T-helper 17 cell (primary cell): ENCODE measurements at places on chromosomes 5 and 9.

- no peak for DNase-seq
Observed at GRCh38 chr9:18433620-18434019, 40.3 kb upstream of the ADAMTSL1 start.

DNA sequence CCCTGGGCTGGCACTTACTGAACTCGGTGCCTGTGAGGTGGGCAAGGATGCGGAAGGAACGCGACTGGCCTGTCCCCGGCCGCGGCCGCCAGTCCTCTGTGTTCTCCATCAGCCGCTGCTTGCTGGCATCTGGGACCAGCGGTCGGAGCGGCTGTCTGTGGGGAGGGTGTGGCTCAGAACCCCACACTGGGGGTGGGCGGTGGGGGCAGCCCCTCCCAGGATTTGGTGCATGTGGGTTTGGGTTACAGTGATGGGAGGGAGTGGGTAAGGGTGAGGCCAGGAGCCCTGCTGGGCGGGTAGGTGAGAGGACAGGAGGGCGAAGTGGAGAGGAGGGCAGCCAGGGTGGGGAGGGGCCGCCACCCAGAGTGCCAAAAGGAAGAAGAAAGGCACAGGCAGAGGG is 6.4 kb downstream of the PDLIM7 start:
- no peak for DNase-seq

DNA sequence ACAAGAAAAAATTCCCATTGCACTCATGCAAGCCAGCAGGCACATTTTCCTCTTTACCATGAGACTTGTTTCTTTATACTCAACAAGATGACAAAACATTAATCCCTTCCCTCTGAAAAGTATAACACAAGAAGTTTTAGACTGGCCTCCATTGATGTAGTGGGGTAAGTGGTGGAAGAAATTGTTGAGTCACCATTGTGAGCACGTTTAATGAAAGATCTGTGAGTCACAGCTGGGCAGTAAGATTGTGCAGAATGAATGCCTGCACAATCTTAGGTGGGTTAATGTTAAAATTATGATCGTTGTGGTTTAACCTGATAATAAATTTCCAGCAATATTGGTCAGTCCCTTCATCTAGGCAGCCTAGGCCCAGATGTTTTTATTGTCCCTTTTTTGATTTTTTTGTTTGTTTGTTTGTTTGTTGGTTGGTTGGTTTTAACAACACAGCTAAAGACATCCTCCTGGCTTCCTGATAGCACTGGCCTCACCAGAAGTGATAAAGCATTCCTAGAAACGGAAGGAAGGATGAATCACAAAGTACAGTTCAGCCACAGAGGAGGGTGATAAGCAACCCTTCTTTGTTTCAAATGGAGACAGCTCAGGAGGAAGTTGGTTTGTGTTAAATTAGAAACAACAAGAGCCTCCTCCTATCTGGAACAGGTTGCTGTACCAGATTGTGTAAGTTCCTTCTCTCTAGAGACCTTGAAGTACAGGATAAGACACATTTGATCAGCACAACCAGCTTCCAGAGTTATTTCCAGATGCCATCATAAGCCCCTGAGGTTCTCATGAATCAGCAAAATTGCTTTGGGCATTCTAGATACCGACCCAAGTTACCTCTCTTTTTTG is 40.3 kb downstream of the SLC24A2 start:
- no peak for DNase-seq

GRCh38 chr9:38039090-38039906 is 29.7 kb downstream of the SHB start:
- DNase-seq: no peak

DNA sequence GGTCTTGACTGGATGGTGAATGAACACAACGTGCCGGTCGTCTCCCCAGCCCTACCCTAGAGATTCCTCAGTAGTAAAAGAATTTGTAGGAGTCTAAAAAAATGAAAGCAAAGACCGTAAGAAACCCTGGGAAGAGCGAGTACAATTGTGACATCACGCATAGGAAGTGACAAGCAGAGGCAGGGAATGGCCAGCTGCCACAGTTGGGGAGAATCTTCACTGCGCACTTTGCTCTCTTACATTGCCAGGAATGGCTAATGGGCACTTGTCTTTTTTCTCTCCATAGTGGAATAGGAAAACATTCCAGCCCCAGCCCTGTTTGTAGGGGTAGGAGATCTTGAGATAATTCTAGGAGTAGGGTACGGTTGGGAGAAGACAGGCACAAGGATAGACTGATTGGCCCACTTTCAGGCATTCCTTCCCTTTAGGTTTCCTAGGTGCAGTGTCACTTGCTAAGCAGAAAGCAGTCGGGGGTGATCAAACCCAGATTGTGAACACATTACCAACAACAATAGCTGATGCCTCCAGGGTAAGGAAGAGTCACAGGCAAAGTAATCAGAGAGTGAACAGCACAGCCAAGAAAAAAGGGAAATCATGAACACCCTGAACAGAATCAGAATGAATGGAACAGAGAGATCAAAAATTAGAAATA is 302.7 kb downstream of the MAN2A1 start:
- no peak for DNase-seq

GRCh38 chr5:153704110-153704509 is 213.6 kb downstream of the GRIA1 start:
- DNase-seq: no peak

GRCh38 chr5:132114150-132115121 is 40.8 kb downstream of the CSF2 start:
- DNase-seq: no peak

DNA sequence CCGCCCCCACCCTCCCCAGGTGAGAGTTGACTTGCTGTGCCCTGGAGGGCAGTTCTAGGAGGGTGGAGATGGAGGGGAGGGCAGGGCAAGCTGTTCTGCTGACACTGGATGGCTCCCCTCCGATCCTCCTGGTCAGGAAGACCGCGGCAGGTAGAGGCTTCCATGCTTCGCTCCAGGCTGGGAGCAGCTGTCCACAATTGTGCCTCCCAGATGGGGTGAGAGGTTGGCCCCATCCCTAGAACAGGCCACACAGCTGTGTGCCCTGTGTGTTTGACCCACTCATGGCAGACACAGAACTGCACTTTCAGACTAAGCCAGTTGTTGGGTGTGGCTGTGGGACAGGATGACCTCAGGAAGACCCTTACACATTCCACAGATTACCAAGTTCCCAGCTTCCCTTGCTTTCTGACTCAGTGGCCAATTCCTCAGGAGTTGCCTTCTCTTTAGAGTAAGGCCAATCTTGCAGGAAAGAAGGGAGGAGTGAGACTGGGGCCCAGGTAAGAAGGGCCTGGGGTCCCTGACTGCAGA is 72.1 kb upstream of the HSPA9 start:
- no peak for DNase-seq

DNA sequence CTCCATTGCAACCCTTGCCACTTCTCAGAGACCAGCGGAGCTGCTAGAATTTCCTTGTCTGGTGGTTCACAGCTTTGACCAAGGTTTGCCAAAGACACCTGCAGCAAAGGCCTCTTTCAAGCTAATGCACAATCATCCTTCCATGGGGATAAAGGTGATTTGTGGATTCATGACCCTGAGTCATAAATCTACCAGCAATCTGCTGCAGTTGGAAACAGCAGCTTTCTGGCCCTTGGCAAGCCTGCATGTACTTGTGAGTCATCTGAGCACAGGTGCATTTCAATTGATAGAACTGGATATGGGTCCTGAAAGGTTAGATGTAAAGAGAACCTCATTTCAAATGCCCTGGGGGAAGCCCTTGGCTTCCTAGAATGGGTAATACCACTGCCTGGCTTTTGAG is 21.6 kb upstream of the TCF7 start:
- DNase-seq: no peak

DNA sequence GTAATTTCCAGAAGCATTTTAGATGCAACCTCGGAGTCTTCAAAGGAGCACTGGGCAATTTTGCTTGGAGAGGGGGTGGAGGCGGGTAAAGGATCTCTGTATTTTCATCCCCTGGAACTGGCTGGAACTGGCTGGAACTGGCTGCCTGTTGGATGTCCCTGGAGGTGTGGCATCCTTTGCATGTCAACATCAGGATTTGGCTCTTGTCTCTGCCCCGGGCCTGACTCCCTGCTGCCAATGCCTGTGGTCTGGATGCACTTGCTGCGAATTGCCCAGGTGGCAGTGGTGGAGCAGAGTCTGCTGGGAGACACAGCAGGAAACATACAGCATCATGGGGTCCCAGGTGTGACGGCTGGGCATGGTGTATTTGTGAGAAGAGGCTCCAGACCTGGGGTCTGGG is 391.3 kb downstream of the GADD45G start:
- DNase-seq: no peak

GRCh38 chr9:87322840-87323635 is 174.6 kb upstream of the DAPK1 start:
- no peak for DNase-seq

DNA sequence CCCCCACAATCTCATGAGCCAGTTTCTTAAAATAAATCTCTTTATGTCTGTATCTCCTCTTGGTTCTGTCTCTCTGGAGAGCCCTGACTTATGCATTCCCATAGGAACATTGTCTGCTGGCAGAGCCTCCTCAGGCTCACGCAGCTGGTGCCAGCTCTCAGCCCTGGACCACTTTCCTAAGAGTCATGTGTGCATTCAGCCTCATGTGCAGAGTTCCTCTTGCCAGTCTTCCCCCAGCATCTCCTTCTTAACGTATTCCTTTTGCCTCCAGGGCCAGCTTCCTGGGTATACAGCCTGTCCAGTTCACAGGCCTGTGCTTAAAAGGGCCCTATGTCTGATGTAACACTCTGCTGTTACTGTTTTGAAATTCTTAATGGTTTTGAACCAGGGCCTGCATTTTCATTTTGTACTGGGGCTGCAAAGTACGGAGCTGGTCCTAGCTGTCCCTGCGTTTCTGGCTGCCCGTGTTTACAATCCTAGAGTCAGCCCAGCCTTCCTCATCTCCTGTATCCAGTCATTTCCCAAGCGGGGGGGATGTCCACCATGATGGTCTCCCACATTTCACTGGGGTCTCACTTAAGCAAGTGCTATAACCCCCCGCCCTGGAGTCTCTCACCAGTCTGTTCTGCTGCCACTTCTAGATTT is 18.1 kb downstream of the ANKRD33B start:
- DNase-seq: no peak

GRCh38 chr9:116632990-116633838 is 53.9 kb upstream of the TRIM32 start:
- no peak for DNase-seq

GRCh38 chr9:128068386-128069205 is 564 bp downstream of the SLC25A25 start:
- no peak for DNase-seq

DNA sequence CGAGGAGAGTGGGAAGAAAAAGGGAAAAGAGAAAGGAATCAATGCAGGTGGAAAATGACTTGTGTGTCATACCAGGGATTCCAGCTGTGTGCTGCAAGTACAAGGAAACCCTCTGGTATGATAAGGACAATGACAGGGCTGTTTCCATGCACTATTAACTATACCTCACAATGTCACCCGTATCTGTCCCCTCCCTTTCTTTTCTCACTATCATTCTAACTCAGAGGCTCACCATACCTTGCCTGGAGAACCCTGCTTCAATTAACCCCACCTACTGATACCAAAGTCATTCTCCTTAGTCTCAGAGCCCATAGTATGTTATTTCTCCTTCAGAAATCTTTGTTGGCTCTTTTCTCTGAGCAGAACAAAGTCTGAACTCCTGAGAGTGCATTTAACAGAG is 236.2 kb upstream of the NREP start:
- no peak for DNase-seq

DNA sequence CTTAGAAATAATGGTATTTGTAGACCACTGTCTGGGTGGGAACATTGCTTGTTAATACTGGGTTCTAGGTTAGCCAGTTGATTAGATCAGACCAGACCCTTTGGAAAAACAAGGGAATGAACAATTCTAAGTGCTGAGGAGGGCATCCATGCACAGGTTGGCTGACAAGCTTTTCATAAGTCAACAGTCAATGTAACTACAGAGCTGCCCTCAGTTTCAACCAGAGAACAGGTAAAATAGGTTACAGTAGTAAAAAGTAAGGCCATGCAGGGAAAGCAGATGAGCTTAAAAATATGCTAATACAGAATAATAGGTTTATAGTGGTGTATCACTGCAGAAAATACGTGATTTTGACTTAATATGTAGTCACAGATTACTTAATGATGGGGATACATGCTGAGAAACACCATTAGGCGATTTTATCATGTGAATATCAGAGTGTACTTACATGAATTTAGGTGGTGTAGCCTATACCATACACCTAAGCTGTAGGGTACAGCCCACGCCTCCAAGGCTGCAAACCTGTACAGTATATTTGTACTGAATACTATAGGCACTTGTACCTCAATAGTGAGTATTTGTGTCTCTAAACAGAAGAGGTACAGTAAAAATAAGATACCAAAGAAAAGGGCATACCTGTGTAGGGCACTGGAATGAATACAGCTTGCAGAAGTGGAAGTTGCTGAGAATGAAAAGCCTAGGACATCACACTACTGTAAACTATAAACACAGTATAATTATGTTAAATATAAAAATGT is 6.1 kb upstream of the FGF18 start:
- DNase-seq: no peak

DNA sequence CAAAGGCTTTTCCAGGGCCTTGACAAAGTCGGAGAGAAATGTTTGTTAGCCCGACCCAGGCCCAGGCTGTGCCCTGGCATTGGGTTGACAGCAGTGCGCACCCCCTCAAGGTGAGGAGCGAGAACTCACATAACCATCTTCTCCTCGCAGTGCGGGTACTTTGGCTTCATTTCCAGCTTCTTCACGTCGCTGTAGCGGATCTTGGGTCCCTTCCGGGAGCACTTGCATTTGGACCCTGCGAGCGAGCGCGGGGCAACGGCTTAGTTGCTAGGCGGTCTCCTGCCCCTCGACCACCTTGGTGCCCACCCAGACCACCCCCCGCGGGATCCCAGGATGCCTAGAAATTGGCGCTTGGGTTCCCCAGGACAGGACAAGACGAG is 496 bp downstream of the CXCL14 start:
- no peak for DNase-seq
